ENCODE measurements at places on chromosomes 7 and 10. TPM values are rescaled to one million over a fixed set of nuclear protein-coding genes. Genes with fewer than 3 reads are reported as not detected.
A peak's percentile ranks its signal among the peaks of the same experiment; 100 is the strongest.

DNA sequence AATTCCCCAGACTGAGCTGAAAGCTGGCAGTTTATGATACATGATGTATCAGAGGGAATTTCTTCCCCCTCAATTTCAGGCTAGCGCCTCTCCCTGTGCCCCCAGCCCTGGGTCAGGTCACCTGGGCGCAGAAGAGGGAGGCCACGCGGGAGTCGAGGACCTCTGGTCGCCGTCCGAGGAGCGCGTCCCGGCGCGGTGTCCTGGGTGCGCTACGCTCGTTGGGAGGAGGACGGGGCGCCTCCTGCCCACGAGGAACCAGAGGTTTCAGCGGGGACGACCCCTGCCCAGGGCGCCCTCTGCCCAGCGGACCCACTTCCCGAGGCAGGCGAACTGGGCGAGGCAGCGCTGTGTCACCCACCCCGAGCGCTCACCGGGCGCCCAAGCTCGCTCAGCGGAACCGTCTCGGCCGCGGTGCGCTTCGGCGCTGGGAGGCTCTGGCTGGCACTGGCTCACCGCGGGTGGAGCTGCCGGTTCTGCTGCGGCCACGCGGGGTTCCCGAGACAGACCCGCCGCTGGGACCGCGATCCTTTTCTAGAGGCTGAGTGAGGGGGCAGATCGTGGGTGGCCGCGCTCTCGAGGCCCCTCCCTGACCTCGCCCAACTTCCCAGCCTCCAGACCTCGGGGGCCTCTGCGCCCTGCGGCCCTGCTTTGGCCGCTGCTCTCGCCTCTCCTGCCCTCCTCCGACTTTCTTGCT lies at the start of gene FAM237B:
Gene FAM237B (minus strand): TSS at position 504 of the 694 bp plus-strand sequence. CDS start 1,556 bp downstream, outside the sequence.
- no peaks in the 10 kb centered on the region for H3K36me3 ChIP-seq
- H3K27me3 ChIP-seq = peaks cover 22% of the 10 kb centered on the region
- no peak for DNase-seq
- H3K27ac ChIP-seq = no peak within 1 kb of the TSS
- peaks cover 10% of the 10 kb centered on the region for H3K4me1 ChIP-seq

GRCh38 chr10:12757351-12757750 lies 244.2 kb downstream of the CCDC3 start:
- H3K4me1 ChIP-seq = no peaks in the 10 kb centered on the region
- H3K27ac ChIP-seq = no peak overlapping the region
- no peak for DNase-seq

DNA sequence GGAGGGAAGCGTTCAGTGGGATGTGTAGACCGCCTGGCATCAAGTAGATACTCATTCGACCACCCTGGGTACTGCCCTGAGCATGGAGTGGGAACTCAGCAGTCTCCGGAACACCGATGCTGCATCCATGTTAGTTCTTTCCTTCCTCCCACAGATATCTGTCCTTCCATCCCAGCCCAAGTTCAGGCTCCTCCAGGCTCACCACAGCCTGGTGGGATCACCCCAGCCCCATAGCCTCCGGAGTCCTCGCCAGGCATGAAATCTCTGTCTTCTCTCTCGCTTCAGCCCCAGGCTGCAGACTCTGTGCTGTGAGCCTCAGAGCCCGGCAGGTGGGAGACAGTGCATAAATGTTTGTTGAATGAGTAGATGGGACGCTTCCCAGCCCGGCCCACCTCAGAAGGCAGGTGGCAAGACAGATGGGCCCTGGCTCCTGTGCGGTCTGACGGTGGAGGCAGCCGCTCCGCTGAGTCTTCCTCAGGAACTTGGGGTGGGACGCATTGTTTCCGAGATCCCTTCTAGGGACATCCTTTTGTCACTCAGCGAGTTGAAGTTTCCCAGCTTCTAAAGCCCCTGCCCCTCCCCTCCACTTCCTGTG lies 42.9 kb downstream of the ELFN1 start:
- no peaks in the 10 kb centered on the region for H3K36me3 ChIP-seq
- H3K27ac ChIP-seq = no peak overlapping the region
- no peak overlapping the region for H3K4me3 ChIP-seq
- H3K4me1 ChIP-seq = no peaks in the 10 kb centered on the region
- DNase-seq = no peak

GRCh38 chr10:2030046-2030445 lies 292.7 kb upstream of the ADARB2 start:
- no peaks in the 10 kb centered on the region for H3K4me1 ChIP-seq
- H3K27ac ChIP-seq = no peak overlapping the region
- H3K27me3 ChIP-seq = no peaks in the 10 kb centered on the region
- no peak overlapping the region for H3K4me3 ChIP-seq

GRCh38 chr7:98651760-98652159 lies 34.7 kb downstream of the NPTX2 start:
- no peak for DNase-seq
- H3K27ac ChIP-seq = no peak overlapping the region
- H3K4me3 ChIP-seq = no peak overlapping the region
- H3K4me1 ChIP-seq = no peaks in the 10 kb centered on the region

- no peak overlapping the region for H3K27ac ChIP-seq
- H3K4me3 ChIP-seq = no peak overlapping the region
- H3K27me3 ChIP-seq = no peaks in the 10 kb centered on the region
- DNase-seq = no peak
- no peaks in the 10 kb centered on the region for H3K36me3 ChIP-seq
Observed at GRCh38 chr7:22664988-22665798, 61.8 kb upstream of the IL6 start.

DNA sequence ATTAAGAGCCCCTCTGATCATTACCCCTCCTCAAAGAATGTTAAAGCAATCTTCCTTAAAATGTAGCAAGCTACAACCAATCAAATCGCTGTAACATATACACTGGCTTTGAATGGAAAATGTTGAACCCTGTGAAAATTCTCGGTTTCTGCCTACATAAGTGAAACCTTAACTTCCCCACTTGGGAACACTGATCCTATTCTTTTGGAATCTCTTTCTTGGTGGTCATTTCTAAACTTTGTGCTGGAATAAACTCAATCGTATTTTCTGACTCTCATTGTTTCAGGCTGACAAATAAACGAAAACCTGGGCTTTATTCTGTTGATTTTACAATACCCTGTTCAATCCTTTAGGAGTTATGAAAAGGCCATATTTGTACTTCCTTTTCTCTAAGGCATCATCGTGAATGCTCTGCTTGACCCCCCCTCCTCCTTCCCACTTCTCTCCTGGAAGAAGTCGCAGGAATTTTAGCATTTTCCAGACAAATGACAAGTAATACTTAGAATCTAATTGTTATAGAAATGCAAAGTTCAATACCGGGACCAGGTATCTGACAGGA lies 155.1 kb upstream of the FAM13C start:
- H3K4me3 ChIP-seq = no peak overlapping the region
- H3K36me3 ChIP-seq = no peaks in the 10 kb centered on the region
- no peak overlapping the region for H3K27ac ChIP-seq
- no peak for DNase-seq
- H3K4me1 ChIP-seq = peaks cover 7% of the 10 kb centered on the region

GRCh38 chr7:84705706-84706105 lies 481.1 kb downstream of the SEMA3D start:
- H3K27ac ChIP-seq = no peak overlapping the region
- no peaks in the 10 kb centered on the region for H3K4me1 ChIP-seq
- no peak for DNase-seq
- no peak overlapping the region for H3K4me3 ChIP-seq
- H3K36me3 ChIP-seq = no peaks in the 10 kb centered on the region
- H3K27me3 ChIP-seq = no peaks in the 10 kb centered on the region

DNA sequence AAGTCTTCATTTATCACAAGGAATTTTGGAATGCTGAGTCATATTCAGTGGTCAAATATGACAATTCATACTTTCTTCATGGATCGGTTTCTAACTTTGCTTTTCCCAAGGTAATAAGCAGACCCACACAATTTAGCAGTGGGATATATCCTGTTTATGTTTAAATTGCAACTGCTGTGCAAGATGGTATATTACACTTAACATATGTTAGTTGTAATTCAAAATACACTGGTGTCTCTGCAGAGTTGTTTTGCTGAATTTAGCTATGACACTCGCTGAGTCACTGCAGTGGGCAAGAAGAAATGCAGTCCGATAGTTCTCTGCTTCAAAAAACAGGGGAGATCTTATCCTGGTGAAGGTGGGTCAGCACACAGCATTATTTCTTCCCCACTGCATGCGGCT lies 194.8 kb upstream of the PTN start:
- no peak for DNase-seq
- H3K4me3 ChIP-seq = no peak overlapping the region
- H3K27ac ChIP-seq = no peak overlapping the region
- H3K27me3 ChIP-seq = no peaks in the 10 kb centered on the region

DNA sequence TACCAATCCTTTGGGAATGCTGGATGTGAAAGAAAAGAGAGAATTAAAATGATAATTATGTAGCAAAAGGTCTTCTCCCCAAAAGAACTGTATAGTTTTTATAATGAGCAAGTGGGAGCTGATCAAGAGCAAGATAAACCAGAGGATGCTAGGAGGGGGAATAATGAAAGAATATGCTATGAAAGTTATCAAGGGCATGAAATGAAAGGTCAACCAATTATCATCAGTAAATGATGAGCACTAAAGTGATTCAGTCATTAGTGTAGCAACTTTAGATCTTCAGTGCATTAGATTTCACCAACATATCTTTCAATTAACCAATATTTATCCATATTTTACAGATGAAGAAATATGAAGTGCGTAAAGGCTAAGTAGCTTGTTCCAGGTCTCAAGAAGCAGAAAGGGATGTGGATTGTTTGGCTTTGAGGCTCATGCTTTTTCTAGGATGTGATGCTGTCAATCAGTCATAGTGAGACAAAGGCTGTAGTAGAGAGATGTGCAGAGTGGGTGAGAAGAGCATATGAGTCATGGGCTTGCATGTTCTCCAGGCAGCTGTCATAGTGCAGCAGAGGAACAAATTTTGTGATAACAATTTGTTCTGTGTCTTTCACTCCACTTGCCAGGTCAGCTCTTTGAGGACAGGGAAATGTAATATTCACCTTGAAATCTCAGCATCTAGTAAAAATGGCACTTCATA lies 5.7 kb upstream of the OR2F2 start:
- no peak overlapping the region for H3K27ac ChIP-seq
- DNase-seq = no peak
- H3K4me3 ChIP-seq = no peak overlapping the region
- no peaks in the 10 kb centered on the region for H3K4me1 ChIP-seq
- H3K36me3 ChIP-seq = no peaks in the 10 kb centered on the region

DNA sequence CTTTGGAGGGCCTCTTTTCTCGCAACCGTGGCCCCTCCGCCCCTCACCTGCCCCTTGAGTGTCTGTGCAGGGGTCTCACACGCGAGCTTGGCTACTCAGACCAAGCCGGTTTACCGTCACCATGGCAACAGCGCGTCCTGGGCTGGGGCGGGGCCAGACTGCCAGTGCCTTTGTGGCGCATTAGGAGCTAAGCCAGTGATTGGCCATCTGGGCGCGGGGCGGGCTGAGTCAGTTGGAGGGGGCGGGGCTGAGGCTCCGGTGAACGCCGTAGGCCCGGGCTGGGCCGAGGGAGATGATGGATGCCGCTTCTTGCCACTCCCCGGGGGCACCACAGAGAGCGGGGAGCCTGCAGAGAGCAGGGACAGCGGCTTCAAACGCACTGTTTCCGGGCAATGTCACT lies 48.7 kb upstream of the FXYD4 start:
- H3K4me1 ChIP-seq = peaks cover 10% of the 10 kb centered on the region
- H3K36me3 ChIP-seq = no peaks in the 10 kb centered on the region
- no peaks in the 10 kb centered on the region for H3K27me3 ChIP-seq
- H3K27ac ChIP-seq = no peak overlapping the region
- peak; percentile 90 for DNase-seq
- H3K4me3 ChIP-seq = peak overlapping the region; percentile 38

DNA sequence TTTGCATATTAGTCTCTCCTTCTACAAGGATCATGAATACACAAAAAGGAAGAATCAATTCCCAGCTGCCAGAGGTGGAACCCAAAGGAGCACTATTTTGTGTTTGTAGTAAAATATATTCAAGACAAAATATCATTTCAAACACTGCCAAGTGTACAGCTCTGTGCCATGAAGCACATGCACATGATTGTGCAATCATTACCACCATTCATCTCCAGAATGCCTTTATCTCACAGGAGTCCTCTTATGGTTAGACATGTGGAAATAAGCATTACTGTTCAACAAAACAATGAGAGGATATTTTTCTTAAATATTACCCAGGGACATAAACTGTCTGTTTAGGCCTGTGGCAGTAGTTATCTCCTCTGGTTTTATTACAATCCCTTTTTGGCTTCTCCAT lies 151.4 kb upstream of the PPP1R3A start:
- no peaks in the 10 kb centered on the region for H3K36me3 ChIP-seq
- no peaks in the 10 kb centered on the region for H3K4me1 ChIP-seq
- no peak overlapping the region for H3K4me3 ChIP-seq
- DNase-seq = no peak
- H3K27me3 ChIP-seq = no peaks in the 10 kb centered on the region
- H3K27ac ChIP-seq = no peak overlapping the region

- no peak for DNase-seq
- H3K27ac ChIP-seq = no peak overlapping the region
- H3K27me3 ChIP-seq = no peaks in the 10 kb centered on the region
Observed at GRCh38 chr10:21993360-21994001, 10.0 kb downstream of the DNAJC1 start.

DNA sequence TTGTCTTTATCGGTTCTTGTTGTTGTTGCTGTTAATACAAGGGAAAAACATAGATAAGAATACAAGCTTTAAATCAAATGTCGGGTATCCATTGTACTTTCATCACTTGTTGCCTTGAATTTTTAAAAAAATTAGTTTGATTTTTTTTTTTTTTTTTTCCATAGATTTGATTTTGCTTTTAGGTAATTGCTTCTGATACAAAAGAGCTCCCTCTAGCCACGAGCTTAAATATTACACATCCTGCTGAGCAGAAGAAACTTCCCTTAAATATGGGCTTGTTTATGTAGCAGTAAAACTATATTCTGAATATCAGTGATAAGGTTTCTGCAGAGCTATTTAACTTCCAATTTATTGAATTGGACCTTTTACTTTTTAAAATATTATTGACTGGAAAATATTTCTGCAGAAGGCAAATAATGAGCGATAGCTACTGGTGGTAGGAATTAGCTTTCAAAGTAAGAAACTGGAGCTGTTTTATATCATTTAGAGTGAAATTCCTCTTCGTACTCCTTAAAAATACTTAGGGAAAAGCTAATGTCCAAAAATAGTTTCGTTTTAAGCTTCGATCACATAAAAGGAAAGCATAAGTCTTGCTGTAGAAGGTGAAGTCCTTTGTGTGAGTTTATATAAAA lies 216.9 kb downstream of the POLR1F start:
- H3K27ac ChIP-seq = no peak overlapping the region
- H3K4me1 ChIP-seq = no peaks in the 10 kb centered on the region

GRCh38 chr10:5373307-5373706 lies 8.5 kb downstream of the UCN3 start:
- H3K27ac ChIP-seq = no peak overlapping the region
- H3K4me3 ChIP-seq = no peak overlapping the region
- H3K27me3 ChIP-seq = no peaks in the 10 kb centered on the region
- DNase-seq = no peak
- no peaks in the 10 kb centered on the region for H3K36me3 ChIP-seq

GFRA1 gene
- total RNA-seq = 115 TPM

CRPPA gene
- 4.3 TPM for total RNA-seq

HOXA1 gene
- 1.1 TPM for total RNA-seq

TMEM229A gene
- total RNA-seq = not detected

TRIM56 gene
- total RNA-seq = 11.8 TPM

PTPRN2 gene
- 4.9 TPM for total RNA-seq

PSAP gene
- 624 TPM for total RNA-seq

WNT8B gene
- not detected for total RNA-seq

DAGLB gene
- 11.6 TPM for total RNA-seq

TTYH3 gene
- 15.3 TPM for total RNA-seq

ADARB2 gene
- 3.9 TPM for total RNA-seq

SKIDA1 gene
- total RNA-seq = 2.9 TPM

FBXO24 gene
- 0.71 TPM for total RNA-seq

ANXA8L1 gene
- 0.68 TPM for total RNA-seq

AGAP9 gene
- total RNA-seq = 7.6 TPM

Data from sigmoid colon (tissue), 7 donors.